Fibroblast of the aortic adventitia (primary cell): ENCODE measurements at places on chromosomes 1 and 21.
A peak's percentile ranks its signal among the peaks of the same experiment; 100 is the strongest.

GRCh38 chr1:94246692-94247137 lies 9.3 kb upstream of the ARHGAP29 start:
- no peak for DNase-seq

- DNase-seq, result peak; percentile 7
Observed at GRCh38 chr1:37634244-37634991, at the start of gene RSPO1. TSS of gene RSPO1 (minus strand) at chr1:37634892. CDS start at chr1:37629661, 5,231 bp downstream.

- peak; percentile 57 for DNase-seq
Observed at GRCh38 chr1:150765296-150765976, at the start of gene CTSS. TSS of gene CTSS (minus strand) at chr1:150765778. CDS start at chr1:150764763, 1,015 bp downstream.

DNA sequence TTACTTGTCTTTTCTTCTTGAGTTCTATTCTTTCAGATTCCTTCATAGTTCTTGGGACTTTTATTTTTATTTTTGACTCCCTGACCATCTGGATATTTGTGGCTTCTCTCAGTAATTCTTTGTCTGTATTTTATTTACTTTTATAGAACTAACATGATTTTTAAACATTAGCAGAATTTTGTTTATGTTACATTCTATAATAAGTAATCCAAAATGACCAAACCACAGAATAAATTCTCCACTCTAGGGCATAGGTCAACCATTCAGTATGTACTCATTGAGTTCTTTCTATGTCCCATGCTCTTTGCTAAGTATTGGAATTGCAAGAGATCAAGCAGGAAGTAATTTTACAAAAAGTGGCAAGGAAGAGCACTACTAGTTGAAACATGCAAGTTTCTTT lies 969.0 kb downstream of the TTLL7 start:
- no peak for DNase-seq

DNA sequence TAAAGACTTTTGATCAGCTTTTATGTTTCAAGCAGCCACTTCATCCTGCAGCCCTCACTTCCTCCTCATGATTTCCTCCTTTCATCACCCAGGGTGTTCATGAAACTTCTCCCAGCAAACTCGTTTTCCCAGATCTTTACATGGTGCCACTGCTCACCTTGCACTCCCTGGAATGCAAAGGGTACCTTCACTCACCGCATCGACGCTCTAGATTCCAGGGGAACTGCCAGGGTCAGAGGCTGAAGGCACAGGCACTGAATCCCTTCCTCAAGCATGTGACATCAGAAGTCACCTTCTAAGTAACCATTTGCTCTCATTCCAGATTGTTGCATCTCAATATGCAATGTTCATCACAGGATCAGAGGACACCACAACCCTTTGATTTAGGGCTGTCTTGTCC lies 82.8 kb downstream of the PRKAB2 start:
- DNase-seq, result no peak

DNA sequence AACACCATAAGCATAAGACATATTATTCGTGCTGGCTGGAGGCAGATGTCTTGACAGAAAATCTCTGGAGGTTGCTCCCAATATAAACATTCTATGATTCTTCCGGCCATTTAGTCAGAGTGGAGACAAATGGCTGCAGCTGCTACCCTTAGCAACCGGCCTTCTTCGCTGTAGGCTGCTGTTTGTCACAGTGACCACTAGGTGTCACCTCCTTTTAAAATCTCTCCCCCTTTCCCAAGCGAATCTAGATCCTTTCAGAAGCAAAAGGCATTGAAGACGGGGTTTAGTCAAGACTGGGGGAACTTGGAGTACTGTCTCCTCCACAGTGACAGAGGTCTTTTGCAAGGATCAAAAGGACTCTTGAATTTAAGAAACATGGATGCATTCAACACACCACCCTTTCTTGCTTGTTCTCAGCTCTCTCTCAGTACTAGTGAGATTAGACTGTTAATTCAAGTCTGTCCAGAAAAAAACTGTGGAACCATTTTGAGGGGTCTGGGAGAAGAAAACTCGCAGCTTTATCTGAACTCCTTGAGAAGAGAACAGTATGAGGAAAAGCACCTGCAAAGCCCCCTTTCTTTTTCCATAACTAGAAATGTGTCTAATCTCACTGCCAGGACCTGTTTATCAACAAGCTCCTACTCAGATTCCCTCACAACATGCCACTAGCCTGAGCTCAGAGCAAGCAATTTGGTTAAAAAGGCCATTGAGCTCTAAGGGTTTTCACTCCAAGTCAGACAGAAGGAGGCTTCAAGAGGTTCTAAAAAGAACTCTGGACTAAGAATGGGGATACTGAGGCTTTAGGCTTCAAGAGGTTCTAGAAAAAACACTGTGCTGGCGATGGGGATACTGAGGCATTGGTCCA lies 408.3 kb upstream of the PLXNA2 start:
- DNase-seq, result peak; percentile 76

DNA sequence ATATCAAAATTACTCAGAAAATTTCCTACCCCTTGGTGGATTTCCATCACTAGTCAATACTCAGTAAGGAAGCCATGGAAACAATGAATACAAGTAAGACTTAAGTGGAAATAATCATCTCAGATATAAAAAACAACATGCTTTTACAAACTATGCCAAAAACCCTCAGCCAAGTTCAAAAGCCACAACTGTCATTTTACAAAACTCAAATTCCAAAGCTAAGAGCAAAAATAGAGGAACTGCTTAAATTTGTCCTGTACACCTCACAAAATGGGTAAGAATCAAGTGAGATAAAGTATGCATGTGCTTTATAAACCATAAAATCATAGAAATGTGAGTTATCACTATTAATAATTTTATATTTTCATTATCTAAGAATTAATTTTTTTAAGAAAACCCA lies 9.6 kb downstream of the TMCO1 start:
- no peak for DNase-seq

GRCh38 chr1:199319341-199319740 lies 680.5 kb downstream of the PTPRC start:
- no peak for DNase-seq

- DNase-seq, result no peak
Observed at GRCh38 chr1:111770916-111771315, 15.2 kb downstream of the DDX20 start.

- no peak for DNase-seq
Observed at GRCh38 chr21:46091118-46091517, 6.8 kb upstream of the COL6A2 start.

DNA sequence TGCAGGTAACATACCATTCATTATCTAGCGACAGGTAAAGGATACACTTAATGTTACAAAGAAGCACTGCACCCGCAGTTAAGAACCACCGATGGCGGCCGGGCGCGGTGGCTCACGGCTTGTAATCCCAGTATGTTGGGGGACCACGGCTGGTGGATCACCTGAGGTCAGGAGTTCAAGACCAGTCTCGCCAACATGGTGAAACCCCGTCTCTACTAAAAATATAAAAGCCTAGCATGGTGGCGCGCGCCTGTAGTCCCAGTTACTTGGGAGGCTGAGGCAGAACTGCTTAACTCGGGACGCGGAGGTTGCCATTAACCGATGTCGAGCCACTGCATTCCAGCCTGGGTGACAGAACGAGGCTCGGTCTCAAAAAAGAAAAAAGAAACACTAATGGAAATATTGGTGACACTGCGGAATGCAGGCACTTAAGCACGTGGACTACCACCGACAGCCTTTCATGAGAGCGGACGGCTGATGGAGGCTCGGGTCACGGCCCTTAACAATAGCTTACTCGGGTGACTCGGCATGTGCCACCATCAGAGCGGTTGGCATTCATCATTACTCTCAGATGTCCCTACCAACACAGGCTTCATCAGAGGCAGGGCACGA lies 542 bp downstream of the GAS5 start:
- DNase-seq, result no peak

GRCh38 chr1:17416389-17416788 lies 23.1 kb downstream of the RCC2 start:
- DNase-seq, result no peak

- no peak for DNase-seq
Observed at GRCh38 chr1:32733582-32734321, 31.2 kb upstream of the SYNC start.

GRCh38 chr1:89754518-89754917 lies 66.3 kb upstream of the LRRC8D start:
- DNase-seq, result peak; percentile 66

- no peak for DNase-seq
Observed at GRCh38 chr1:17470021-17470799, 30.7 kb upstream of the RCC2 start.

DNA sequence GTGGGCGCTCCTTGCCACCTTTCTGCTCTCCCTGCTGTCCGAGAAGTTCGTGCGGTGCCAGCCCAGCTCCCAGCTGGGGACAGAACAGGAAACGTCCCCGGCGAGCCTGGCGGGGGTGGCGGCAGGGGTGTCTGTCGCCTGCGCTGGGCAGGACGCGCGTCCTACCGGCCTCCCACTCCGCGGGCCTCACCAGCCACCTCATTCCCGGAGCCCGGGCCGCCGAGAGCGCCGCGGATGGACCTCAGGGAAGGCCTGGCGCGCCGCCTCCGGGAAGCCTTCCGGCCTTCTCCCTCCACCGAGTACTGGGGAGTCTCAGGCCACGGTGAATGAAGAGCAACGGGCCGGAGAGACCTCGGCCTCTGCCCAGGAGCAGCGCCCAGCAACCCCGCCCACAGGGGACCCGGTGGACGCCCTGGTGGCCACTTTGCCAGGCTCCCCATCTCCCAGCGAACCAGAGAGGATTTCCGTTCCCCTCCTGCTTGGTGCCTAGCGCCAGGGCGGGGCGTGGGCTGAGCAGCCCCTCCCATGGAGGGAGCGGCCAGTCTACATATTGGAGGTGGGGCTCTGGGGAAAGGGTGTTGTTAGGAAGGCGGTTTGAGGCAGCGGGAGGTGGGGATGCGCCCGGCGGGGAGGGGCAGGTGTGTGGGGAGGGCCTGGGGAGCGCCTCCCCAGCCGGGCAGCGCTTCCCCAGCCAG lies 9.5 kb upstream of the TNFRSF14 start:
- DNase-seq, result peak; percentile 56

- no peak for DNase-seq
Observed at GRCh38 chr1:52674497-52675384, 23.4 kb downstream of the COA7 start.

DNA sequence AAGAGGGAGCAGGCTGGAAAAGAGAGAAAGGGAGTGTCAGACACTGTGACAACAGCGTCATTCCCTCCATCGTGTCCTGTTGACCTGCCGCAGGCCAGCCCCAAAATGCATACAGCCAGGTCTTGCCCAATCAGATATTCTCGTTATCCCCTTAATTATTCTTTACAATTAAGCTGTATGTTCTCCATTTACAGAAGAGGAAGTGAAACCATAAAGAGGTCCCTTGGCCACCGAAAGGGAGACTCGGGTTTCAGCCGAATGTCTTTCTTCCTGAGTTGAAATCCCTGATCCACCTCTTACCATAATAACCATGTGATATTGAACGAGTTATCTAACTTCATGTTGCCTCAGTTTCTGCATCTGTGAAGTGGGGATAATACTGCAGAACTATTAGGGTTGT lies 70.5 kb downstream of the IGSF21 start:
- DNase-seq, result no peak

- no peak for DNase-seq
Observed at GRCh38 chr21:36850372-36850771, 116.1 kb downstream of the HLCS start.

DNA sequence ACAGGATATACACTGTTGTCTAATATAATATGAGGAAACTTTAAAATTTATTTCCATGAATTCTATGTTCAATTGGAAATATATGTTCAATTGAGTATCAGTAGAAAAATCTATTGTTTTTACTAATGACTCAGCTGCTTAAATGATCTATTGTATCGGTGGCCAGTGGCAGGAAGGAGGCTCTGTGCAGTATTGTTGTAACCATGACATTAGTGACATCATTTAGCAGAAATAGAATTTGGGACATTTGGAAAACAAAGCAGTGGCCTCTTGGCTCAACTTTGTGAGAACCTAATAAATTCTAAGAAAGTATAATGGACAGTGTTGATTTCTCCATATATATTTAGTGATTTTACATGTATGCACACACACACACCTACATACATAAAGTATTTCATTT lies 257.4 kb downstream of the PDE4B start:
- DNase-seq, result no peak

GRCh38 chr1:63617450-63617849 lies 24.2 kb downstream of the PGM1 start:
- no peak for DNase-seq

- no peak for DNase-seq
Observed at GRCh38 chr1:65256860-65257708, 52.3 kb upstream of the DNAJC6 start.

DNA sequence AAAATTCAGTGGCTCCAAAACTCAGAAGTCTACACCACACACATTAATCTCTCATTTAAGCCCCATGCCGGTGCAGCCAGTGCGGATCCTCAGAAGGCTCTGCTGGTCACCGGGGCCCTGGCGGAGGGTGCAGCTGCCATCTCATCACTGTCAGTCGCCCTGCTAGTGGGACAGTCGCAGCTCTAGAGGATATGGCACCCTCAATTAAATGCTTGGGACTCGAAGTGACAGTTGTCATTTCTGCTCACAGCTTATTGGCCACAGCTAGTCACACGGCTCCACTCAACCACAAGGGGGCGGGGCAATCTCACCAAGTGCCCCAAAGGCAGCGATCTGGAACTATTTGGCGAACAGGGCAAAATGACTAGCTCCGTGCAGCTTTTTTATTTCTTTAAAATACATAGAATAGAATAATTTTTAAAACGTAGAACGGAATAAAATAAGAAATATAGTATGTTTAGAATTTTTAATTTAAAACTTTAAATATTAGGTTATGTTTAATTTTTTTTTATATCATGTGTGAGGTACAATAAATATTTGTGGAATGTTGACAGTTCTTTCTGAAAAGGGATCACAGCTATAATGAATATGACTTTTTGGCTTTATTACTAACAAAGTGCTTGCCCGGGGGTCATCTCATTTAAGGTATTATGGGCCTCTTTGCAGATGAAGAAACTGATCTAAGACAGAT lies 8.0 kb upstream of the MAN1C1 start:
- peak; percentile 74 for DNase-seq

GRCh38 chr1:240658312-240658960 lies 46.5 kb upstream of the GREM2 start:
- DNase-seq, result peak; percentile 46

GRCh38 chr1:148263906-148264255 lies 111.8 kb upstream of the NBPF11 start:
- no peak for DNase-seq

- DNase-seq, result peak; percentile 54
Observed at GRCh38 chr1:31839662-31840343, 24.0 kb upstream of the SPOCD1 start.

- no peak for DNase-seq
Observed at GRCh38 chr1:209876078-209876800, 48.5 kb downstream of the UTP25 start.

DNA sequence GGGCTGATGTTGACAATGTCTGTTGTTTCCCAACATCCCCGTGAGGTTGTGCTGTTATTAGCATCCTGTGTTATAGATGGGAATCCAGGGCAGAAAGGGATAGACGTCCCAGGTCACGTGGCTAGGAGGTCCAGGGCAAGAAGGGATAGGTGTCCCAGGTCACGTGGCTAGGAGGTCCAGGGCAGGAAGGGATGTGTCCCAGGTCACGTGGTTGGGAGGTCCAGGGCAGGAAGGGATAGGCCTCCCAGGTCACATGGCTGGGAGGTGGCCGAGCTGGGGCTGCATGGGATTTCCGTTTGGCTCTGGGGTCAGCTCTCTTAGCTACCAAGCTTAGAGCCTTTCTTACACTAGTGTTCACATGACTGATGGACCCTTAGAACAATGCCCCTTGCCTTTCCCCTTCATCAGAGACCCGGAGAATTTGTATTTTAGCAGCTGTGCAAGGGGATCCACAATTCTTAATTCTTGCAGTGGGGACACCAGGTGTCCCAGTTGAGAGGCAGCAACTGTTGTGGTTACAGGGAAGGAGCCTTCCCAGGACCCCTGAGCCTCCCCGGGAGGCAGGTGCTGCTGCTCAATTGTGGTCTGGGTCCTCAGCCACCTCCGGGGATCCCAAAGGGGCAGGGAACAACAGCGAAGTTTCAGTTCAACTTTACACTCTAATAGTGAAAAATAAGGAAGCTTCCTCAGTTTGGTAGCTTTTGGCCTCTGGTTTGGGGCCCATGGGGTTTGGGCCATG lies 69.2 kb downstream of the UMODL1 start:
- no peak for DNase-seq
